ENCODE measurements at places on chromosomes 16 and 17.
A peak's percentile ranks its signal among the peaks of the same experiment; 100 is the strongest.

DNA sequence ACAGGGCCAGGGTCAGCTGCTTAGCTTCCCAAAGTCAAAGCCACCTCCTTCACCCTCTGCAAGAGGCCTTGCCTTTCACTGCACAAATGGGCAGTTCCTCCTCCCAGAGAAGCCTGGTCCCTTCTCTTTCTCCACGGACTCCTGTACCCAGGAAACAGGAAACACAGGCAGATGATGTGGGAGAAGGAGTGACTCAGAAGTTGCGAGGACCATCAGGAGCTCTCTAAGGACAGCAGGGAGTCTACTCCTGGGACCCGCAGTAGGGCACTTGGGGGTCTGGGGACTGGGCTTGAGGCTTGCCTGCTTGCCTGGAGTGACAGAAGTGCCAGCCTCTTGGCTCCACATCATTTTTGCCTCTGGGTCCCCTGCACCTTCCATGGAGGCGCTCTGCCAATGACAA lies 47.4 kb upstream of the KSR1 start:
- peak; percentile 63 for DNase-seq

DNA sequence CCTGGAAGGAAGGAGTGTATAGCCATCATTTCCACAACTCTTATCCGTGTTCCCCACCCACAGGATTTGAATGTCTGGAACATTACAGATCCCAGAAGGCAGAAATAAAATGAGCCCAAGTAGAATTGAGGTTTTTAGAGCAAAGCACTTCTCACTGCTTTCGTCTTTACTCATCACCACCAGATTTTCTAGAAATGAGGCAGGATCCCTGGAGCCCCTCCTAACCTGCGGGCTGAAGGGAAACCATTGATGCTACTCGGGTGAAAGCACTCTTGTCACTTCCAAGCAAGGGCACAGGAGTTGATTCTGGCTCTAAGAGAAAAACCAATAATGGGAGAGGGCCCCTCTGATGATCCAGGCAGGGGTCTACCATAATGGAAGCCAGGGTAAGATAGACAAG lies 2.8 kb upstream of the ALDOC start:
- no peak for DNase-seq

- no peak for DNase-seq
Observed at GRCh38 chr17:42118126-42118510, 3.0 kb downstream of the KAT2A start.

- no peak for DNase-seq
Observed at GRCh38 chr17:5793899-5794298, 209.6 kb upstream of the NLRP1 start.

DNA sequence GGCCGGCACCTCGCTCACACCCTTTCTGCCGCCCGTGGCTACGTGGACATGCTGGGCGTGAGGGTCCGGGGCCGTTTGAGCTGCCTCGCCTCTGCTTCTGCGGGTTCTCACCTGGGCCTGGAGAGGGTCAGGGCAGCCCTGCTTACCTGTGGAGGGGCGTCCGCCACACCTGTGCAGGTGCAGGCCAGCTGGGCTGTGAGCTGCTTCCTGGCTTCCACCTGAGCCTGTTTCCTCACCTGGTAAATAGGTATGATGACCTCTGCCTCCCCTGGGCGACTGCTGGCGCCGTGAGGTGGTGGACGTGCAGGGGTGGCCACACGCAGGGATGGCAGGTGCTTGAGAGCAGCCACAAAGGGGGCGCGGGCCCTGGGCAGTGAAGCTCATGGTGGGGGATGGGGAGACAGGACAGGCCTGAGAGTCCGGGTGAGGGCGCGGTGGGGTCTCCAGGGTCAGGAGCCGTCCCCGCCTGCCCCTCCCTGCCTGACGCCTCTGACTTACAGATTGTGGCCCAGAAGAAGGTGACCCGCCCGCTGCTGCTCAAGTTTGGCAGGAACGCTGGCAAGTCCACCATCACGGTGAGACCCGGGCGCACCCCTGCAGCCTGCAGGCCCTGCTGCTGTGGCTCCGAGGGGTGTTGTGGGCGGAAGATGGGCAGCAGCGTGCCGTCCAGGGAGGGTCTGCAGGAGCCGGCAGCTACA lies 7.8 kb downstream of the CPNE7 start:
- no peak for DNase-seq

- DNase-seq, result peak; percentile 89
Observed at GRCh38 chr17:66567234-66568170, 265.1 kb downstream of the PRKCA start.

DNA sequence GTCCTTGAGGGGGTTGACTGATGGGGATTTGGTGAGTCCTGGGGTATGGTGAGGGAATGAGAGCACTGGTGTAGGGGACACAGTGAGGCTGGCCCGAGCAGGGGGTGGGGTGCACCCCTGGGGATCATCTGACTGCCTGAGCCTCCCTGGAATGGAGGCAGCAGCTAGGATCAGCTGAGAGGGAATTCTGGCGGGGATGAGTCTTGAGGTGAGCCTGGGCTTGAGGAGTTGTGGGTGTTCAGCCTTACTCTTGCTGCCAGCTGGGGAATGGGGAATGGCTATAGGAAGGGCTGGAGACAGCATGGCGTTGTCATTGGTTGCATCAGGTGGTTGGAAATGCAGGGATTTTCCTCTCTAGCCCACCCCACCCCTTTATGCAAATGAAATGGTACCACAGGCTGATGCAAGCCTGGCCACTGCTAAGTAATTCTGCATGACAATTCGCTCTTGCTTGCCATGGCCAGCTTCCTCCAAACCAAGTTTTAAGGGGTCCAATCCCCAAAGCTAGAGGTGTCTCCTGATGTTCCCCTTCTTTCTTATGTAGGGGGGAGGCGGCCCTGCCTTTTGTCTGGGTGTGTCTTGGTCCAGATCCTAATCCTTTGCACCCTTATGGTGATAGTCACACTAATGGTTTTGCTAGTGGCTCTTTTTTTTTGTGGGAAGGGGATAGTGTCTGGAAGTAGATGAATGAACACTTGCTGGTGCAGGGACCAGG lies 7.5 kb downstream of the NFE2L1 start:
- DNase-seq, result peak; percentile 21

DNA sequence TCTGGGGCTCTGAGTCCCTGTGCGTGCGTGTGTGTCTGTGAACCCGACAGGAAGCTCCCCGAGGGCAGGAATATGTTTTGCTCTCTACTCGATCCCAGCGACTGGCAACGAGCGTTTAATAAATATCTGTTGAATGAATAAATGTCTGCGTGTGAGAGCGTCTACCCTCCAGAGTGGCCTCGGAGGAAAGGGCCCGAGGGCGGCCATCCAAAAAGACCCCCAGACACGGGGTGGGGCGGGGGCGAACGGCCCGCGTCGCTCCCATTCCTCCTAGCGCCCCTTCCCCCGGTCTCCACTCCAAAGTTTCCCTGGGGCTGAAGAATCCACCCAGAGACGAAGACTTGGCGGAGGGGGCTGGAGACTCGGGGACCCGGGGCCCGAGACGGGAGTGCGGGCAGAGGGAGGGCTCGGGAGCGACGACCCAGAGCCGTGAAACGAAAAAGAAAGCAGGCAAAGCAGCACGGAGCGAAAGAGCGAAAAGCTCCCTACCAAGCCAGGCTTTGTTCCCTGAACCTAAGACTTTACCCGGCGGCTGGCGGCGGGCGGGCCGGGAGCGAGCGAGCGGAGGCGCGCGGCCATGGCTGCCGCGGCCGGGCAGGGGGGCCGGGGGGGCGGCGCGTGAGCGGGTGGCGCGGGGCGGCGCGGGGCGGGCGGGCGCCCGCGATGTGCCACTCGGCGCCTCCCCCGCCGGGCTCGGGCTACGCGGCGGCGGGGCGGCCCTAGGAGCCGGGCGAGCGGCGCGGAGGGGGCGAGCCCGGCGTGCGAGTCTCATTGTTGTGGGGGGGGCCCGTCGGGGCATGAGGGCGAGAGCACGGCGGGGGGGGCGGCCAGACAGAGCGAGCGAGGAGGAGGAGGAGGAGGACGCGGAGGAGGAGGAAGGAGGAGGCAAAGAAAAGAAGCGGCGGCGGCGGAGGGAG lies at the start of gene MLLT6:
Gene MLLT6, plus strand, starts transcription at position 668 of the 917 bp plus-strand sequence. CDS start 360 bp downstream, outside the sequence.
- DNase-seq, result peak; percentile 72

DNA sequence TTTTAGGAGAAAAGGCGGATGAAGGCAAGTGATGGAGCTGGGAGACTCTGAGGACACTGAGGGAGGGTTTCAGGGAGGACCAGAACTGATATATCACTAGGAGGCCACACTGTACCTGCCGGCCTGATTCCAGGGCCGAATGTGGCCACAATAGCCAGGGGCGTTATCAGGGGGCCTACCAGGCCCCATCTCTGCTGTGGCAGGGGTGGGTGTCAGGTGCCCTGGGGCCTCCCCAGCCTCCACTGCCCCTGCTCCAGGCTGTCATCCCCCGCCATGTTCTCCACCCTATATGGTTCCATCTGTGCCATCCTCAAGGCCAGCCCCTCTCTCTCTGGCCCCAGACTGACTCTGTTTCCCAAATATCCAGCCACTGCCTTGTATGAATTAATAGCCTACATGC lies 246.5 kb downstream of the GSG1L start:
- DNase-seq, result no peak

DNA sequence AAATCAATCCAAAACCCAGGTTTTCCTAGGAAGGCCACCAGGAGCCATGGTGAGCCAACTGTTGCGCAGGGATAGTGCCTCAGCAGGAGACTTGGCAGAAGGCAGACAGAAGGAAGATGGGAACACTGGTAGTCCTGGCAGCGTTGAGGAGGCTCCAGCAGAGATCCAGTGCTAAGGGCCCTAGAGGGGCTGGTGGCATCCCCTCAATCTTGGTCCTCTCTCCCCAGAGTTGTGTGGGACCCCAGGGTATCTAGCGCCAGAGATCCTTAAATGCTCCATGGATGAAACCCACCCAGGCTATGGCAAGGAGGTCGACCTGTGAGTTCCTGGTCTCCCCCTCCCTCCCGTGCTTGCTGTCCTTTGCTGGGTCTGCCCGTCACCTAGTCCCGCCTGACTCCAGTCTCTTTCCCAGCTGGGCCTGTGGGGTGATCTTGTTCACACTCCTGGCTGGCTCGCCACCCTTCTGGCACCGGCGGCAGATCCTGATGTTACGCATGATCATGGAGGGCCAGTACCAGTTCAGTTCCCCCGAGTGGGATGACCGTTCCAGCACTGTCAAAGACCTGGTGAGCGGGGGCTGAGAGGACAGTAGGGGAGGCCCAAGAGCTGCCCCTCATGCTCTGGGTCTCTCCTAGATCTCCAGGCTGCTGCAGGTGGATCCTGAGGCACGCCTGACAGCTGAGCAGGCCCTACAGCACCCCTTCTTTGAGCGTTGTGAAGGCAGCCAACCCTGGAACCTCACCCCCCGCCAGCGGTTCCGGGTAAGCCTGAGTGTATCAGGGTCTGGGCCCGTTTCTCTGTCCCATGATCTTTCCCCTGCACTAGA lies 5.7 kb downstream of the CFAP119 start:
- no peak for DNase-seq

- no peak for DNase-seq
Observed at GRCh38 chr17:83075270-83075880, 4.0 kb upstream of the METRNL start.

DNA sequence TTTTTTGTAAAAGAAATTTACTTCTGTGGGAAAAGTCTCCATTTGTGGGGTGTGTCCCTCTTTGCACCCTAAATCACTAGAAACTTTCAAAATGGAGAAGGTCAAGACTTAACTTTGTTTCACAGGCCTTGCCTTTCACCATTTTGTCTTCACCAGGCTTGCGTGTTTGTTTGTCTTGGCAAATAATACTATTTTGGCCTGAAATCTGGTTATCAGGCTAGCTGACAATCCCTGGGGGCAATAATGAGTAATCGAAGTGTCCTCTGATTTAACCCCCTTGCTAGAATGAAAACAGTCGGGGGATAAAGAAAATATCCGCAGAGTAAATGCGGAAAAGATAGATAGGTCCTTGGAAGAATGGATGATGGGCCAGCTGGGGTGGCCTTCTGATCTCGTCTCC lies 34.5 kb downstream of the SLC39A11 start:
- no peak for DNase-seq

DNA sequence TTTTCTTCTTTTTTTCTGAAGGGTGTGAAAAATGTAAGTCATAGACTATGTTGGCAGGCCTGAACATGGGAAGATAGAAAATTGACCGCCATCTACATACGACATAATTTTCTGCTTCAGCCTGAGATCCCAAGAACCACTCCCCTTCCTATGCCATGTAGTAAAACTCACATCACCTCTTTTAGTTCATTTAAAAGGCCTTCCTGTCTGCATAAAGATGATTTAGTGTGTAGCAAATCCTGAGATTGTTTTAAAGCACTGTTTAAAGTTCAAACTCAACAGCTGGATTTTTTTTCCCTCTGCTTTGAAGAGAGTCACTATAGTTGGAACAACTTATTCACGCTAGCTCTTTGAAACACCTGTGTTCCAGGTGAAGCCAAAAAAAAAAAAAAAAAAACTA lies 101.5 kb downstream of the NLK start:
- no peak for DNase-seq

GRCh38 chr16:29674188-29674587 lies 4.8 kb upstream of the QPRT start:
- DNase-seq, result peak; percentile 77

DNA sequence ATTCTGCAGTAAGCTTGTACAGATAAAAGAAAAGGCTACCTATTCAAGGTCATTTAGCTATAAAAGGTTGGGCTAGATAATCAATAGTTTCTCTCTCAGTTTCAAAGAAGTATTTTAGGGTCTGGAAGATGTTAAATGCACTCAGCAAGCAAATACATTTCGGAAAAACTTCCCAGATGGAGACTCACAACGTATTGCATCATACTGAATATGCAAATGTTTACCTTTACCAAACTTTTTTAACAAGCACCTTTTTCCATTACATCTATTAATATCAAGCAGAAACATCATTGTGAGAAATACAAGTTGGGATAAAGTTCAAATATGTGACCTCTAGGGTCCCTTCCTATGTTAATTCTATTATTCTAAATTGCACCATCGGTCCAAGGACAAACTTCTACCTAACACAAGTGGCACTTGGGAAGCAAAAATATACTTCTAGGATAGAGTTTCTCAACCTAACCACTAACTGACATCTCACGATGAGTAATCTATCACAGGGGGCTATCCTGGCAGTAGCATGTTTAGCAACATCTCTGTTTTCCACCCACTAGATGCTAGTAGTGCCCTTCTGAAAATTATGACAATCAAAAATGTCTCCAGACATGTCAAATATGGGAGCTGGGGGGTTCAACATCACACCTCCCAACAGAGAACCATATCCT lies 14.5 kb downstream of the KANSL1 start:
- DNase-seq, result peak; percentile 42

GRCh38 chr16:64276646-64277045 lies 845.2 kb downstream of the CDH11 start:
- DNase-seq, result no peak

- peak; percentile 49 for DNase-seq
Observed at GRCh38 chr16:56551796-56552738, 12.8 kb upstream of the MT4 start.

- DNase-seq, result peak; percentile 68
Observed at GRCh38 chr17:7079581-7080455, at the start of gene CLEC10A. TSS of gene CLEC10A (minus strand) at chr17:7080251. CDS start at chr17:7078812, 1,439 bp downstream.

GRCh38 chr16:79844603-79845002 lies 244.1 kb upstream of the MAF start:
- DNase-seq, result no peak

Data from suppressor macrophage (primary cell).